ENCODE measurements at places on chromosomes 7 and 10.

DNA sequence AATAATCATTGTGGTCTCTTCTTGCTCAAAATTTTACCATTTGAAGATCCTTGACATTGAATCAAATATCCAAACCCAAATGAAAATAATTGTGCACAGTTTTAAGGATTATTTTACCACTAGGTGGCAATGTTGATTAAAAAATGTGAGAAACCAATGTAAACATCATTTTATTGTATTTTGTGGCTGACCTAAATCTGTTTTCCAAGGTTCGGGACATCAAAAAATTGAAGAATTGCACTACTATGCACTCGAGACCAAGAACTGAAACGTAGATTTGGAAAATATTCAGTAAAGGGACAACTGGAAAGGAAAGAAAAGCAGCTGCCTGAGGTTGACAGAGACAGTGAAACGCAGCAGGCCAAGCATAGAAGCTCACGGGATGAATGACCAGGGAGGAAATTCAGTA lies 259.3 kb downstream of the SNX13 start:
- DNase-seq: no peak

- no peak for DNase-seq
Observed at GRCh38 chr7:110399421-110399820, 691.5 kb upstream of the LRRN3 start.

DNA sequence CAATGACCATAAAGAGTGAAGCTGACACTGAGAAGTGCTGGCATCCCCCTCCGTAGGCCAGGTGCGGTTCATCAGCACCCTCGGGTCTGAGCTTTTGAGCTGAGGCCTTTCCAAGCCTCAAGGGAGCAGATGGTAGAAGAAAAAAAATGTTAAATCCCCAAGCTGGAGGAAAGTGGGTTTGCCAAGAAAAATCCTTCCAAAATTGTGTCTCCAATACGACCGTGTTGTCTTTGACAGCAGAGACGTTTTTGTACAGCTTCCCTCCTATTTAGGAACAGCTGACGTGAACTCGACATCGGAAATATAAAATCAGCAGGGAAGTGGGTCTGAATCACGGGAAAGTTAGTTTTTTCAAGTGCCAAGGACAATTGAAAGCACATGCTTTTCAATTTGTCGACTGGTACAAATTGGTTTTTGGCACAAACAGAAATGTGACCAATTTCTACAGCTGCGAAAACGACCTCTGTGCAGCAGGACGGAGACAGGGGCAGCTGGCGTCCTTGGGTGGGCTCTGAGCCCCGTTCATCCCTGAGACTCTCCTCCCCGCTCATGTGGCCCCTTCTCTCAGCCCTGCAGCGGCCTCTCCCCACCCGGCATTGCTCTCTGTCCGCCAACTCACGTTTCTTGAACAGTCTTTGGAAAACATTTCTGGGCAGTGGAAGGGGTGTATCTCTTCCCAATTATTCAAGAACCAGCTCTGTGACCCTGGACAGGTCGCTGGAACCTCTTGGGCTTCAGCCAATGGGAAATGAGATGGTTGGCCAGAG lies 89.9 kb downstream of the PAXIP1 start:
- DNase-seq: no peak

DNA sequence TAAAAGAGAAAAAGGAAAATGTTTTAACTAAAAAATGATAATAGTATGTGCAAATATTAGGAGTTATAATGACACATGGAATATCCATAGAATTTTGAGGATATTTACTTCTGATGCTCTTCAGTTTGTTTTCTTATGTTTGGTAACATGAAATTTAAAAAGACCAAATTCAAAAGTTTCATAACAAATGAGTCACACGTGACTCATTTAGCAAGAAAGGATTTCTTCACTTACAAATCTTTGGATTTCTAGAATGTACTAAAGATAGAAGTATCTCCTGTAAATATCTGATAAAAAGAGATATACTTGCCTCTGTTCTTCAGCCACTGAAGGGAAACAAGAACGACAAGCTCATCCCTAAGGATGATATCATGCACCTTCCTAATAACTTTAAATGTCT lies 774.5 kb upstream of the LRRTM3 start:
- DNase-seq: no peak

- DNase-seq: no peak
Observed at GRCh38 chr7:84231157-84231556, 36.6 kb upstream of the SEMA3A start.

Measured in T-helper 9 cell (primary cell).